Hindlimb muscle (tissue), 1 donor: ENCODE measurements at places on chromosomes 12 and 14. TPM values are rescaled to one million over a fixed set of nuclear protein-coding genes. Genes with fewer than 3 reads are reported as not detected.
A peak's percentile ranks its signal among the peaks of the same experiment; 100 is the strongest.

DNA sequence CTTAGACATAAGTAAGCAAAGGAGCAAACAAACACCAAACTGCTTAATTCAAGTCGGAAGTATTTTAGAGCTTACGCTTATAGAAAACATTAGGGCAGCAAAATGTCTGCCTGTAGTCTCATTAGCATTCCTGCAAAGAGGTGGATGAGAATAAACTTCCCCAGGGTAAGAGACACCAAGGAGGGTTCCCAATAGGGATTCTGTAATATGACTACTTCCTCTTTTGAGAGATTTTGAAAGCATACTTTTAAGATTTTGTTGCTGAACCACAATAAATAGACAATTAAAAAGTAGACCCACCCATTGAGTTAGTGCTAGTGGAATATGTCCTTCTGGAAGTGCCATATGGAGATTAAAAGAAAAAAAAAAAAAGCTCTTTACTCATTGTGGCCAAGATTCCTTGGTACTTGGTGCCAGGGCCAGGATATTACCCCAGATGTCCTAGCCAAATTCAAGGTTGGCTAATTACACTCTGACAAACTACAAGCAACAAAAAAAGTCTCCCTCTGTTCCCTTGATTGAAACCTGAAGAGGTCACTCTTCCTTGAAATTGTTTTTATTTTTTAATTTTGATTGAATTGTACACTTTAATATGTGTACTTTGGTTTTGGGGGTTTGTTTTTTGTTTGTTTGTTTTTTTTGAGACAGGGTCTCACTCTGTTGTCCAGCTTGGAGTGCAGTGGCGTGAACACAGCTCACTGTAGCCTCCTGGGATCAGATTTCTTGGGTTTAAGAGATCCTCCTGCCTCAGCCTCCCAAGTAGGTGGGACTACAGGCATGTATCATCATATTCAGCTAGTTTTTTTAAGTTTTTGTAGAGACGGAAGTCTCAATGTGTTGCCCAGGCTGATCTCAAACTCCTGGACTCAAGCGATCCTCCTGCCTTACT is 8.7 kb downstream of the CLIP1 start:
- no peak for DNase-seq

- DNase-seq = no peak
Observed at GRCh38 chr14:53952533-53952932, 4.1 kb downstream of the BMP4 start.

DNA sequence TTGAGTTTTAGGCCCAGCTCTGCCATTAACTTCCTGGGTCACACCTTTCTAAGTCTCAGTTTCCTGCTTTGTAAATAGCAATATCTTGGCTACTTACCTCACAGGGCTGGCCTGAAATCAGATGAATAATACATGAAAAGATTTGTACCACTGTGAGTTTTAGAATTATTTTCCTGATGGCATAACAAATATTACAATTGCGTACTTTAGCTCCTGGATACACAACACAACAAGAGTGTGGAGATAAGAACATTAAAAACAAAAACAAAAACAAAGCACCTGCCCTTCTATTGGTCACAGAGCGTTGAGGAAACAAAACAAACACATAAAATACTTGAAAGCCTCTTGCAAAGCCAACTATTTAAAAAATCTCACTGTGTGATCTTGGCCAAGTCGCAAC is 4.9 kb upstream of the HDAC7 start:
- no peak for DNase-seq

- peak; percentile 57 for DNase-seq
Observed at GRCh38 chr14:73634011-73634833, 10.6 kb upstream of the DNAL1 start.

DNA sequence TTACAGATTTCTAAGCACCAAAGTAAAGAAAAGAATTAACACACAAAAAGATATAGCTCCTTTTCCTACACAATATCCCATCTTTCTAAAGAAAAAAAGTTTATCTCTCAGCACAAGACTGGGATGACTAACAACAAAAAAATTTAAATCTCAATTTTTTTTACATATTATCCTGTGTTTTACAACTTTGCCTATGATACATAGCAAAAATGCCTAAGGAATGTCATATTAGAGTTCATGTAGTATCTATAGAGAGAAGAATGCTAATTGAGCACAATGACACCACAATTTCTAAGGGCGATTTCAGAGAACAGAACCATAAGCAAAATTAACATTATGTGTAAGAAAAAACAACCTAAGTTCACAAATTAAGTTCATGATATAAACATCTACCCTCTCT is 16.3 kb downstream of the C2CD5 start:
- DNase-seq = no peak

The OR6C74 gene
- not detected for polyA plus RNA-seq

The CD163 gene
- 25.1 TPM for polyA plus RNA-seq
